ENCODE measurements at places on chromosomes 11 and 22. TPM values are rescaled to one million over a fixed set of nuclear protein-coding genes. Genes with fewer than 3 reads are reported as not detected.

GRCh38 chr11:75031224-75031753 lies 42.6 kb downstream of the NEU3 start:
- no peak for DNase-seq

GRCh38 chr11:121374286-121374985 lies 77.7 kb upstream of the SORL1 start:
- DNase-seq = no peak

- DNase-seq = no peak
Observed at GRCh38 chr11:87600938-87601337, 563.2 kb downstream of the TMEM135 start.

- no peak for DNase-seq
Observed at GRCh38 chr11:78208257-78209165, 19.8 kb downstream of the USP35 start.

- no peak for DNase-seq
Observed at GRCh38 chr11:113873236-113873626, 2.1 kb downstream of the USP28 start.

DNA sequence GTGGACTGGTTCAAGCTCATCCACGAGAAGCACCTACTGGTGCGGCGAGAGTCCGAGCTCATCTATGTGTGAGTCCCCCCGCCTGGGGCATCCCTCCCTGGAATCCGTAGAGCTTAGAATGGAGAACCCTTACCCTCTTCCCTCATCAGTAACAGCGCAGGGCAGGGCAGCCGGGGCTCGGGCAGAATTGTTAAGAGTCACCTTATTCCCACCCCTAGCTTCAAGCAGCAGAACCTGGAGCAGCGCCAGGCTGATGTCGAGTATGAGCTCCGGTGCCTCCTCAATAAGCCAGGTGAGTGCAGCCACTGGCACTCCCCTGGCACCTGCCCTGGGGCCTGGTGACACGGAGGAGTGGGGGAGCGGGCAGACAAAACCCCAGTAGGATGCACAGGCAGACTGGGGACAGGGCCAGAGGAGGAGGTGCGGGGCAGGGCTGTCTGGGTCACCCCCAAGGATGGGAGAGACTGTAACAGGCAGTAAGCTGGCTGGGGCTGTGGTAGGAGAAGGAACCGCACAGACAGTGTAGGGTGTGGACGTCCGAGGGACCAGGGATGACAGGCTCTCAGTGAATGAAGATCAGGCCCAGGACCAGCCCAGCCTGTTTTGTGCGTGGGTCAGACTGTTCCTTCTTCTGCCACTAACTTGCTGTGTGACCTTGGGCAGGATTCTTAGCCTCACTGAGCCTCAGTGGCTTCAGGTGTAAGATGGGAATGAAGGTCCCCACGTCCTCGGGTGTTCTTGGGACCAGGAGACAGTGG lies 20.4 kb downstream of the C22orf23 start:
- DNase-seq = no peak

DNA sequence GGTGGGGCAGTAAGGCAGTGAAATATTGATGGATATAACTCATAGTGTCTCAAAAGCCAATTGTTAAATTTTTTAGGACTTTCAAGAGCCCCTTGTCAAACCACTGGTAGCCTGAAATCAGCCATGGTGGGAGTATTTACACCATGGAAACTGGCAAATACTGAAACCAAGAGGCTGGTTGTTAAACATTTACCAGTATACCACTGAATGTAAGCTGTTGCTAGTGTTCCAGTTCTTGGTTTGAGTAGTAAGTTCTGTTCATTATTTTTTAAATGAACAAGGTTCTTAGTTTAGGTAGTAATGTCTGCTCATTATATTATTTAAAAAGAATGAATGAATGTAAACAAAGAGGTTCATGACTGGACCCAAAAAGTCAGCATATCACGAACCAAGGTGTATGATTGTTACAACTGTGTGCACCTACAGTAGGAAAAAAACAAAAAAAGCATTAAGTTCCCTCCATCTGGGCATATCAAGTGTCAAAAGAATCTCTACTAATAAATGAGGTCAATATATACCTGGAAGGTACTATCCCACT lies 4.5 kb upstream of the EIF3F start:
- DNase-seq = no peak

DNA sequence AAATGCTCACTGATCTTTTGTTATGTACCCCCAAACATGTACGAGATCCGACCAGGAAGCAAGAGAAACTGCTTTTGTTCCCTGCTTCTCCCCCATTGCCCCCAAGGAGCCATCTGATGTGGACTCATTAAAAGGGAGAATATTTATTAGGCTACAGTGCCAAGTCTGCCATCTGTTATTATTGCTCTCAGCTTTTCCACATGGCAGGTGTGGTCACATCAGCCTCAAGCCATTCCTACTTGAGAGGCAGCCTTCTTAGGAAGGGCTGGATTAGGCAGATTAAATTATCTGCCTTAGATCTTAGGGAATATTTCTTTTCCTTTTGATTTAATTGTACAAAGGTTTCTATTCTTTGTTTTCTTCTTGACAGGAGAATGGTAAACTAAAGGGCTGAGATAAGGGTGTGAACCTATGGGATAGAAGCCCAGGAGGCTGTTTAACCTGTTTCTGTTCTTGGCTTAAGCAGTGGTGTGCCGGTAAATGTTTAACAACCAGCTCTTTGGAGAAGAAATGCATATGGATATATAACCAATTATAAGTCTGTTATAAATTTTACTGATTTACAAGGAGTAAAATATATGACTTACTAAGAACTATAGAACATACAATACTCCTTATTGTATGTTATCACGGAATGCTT lies 88.8 kb downstream of the PDHX start:
- no peak for DNase-seq

- DNase-seq = no peak
Observed at GRCh38 chr11:23764286-23764685, 732.6 kb upstream of the LUZP2 start.

GRCh38 chr11:59857439-59858434 lies 8.6 kb downstream of the TCN1 start:
- no peak for DNase-seq

DNA sequence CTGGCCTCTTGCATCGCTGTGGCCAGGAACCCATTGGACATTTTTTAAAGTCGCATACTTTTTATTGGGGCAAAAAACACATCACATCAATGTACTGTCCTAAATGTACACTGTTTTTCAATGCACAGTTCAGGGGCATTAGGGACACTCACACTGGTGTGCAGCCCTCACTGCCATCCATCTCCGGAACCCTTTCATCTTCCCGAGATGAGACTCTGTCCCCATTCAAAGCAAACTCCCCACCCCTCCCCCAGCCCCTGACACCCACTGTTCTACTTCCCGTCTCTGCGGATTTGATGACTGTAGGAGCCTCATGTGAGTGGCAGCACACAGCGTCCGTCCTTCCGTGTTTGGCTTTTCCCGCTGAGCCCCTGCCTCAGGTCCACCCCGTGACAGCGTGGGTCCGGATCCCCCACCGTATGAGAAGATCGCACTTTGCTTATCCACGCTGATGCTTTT lies 41.8 kb upstream of the TH start:
- DNase-seq = no peak

DNA sequence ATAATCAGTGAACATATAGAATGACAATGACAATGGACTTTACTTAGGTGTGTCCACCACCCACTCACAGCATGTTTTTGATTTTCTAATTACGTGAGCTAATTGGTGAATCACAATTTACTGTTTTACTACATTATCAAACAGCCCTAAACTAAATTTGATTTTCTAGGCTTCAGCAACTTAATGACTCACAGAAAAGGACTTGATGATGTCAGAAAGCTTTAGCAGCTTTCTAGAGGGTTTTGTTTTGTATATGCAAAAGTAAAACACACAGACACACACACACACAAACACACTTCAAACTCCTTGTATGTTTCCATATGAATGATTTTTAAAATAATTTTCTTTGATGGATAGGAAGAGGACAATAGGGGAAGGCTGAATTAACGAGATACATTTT lies 878.6 kb upstream of the CCDC90B start:
- no peak for DNase-seq

- DNase-seq = no peak
Observed at GRCh38 chr22:20867179-20868024, 8.6 kb downstream of the SNAP29 start.

- DNase-seq = no peak
Observed at GRCh38 chr11:2276280-2277007, 6.1 kb upstream of the ASCL2 start.

- DNase-seq = no peak
Observed at GRCh38 chr22:20241579-20242392, 26.3 kb downstream of the RTN4R start.

DNA sequence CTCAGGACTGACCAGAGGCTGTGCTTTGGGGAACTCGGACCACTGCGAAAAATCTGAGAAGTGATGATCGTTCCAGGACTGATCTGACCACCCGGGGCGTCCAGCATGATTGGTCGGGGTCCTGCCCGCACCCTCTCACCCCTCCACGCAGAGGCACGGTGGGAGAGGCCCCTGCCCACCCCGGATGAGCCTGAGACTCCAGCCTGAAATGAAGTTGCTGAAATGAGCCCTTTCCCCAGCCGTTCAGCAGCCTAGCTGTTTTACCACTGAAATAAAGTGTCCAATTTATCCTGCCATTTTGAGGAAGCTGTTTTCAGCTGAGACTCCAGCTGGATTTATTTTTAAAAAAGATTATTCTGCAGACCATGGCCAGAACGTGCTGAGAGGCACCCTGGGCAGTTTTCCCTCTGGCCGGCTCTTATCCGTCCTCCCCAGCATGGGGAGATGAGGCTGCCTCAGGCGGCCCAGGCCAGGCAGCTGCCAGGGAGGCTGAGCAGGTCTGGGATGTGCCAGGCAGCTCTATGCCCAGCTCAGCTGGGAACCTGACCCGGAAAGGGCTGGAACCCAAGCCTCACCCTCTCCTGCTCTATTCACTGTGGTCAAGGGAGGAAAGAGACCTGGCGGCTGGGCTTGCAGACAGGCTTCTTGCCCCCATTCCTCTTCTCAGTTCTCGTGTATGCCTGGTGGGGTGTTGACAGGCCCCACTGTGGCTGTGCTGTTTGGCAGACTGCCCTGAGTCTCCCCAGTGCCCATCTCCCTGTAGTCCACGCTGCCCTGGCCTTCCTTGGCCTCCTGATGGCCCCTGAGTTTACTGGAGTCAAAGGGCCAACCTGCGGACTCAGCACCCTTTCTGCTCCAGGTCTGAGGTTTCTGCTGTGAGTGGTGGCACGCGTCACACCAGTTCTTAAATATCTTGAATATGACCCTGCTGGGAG lies 161.0 kb upstream of the B3GAT1 start:
- DNase-seq = no peak

- DNase-seq = no peak
Observed at GRCh38 chr11:125873881-125874555, 13.4 kb upstream of the HYLS1 start.

GRCh38 chr22:49372111-49372529 lies 455.6 kb downstream of the BRD1 start:
- DNase-seq = no peak

- no peak for DNase-seq
Observed at GRCh38 chr11:27806122-27806521, 105.9 kb upstream of the BDNF start.

GRCh38 chr11:102307727-102308038 lies 9.6 kb upstream of the BIRC3 start:
- DNase-seq = no peak

DNA sequence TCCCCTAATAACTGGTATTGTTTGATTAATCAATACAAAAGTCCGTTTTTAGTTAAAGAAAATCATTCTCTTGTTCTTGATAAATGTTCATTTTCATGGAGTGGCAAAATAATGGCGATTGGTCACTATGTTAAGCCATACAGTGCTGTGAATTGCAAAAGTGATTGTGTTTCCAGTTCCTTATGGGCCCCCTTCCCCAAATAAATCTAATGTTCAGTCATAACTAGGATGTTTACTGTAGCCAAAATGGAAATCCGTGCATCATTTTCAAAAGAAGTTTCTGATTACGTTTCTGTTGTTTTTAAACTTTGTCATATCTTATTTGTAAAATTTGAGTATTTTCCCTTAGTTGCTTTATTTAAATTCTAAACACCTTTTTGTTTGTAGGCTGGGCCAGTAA lies 845 bp downstream of the RBM7 start:
- no peak for DNase-seq

GRCh38 chr11:60842668-60843600 lies 1.0 kb downstream of the CCDC86 start:
- peak; percentile 5 for DNase-seq

DNA sequence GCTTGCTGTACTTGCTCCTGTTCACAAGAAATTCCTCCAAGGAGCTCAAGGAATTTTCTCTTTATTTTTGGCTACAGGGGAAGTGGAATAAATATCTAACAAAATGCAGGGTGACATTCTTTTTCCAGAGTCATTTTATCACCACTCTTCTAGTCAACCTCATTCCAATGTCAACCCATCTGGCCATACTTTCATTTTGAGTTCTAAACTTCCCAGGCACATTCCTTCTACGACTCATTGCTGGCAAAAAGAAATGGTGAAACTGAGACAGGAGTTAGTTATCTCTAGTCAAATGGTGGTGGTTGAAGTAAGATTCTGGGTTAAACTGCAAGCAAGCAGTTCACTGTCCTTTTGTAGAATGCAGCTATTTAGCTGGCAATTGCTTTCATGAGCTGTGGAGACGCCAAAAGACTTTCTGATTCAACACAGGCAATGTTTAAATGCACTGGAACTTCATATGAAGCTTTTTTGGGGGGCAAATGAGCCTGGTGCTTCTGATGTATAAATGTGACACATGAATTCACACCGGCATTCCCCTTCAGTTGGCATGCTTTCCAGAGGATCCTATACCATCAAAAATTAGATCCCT lies 304.6 kb downstream of the CADM1 start:
- DNase-seq = no peak

GRCh38 chr22:33875316-33875715 lies 45.0 kb downstream of the LARGE1 start:
- DNase-seq = no peak

DNA sequence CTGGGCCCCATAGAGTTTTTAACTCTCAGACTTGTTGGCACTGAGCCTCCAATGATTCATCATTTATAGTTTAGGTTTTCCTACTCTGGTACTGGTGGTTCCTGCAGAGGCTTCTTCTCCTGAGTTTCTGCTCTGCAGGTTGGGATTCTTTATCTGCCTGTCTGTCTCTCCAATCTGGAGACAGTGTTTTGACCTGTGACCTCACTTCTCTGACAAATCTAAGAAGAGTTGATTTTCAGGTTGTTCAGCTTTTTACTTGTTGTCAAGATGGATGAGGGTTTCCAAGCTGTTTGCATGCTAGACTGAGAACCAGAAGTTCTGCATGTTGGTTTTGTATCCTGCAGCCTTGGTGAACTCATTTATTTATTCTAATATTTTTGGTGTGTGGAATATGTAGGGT lies 63.9 kb downstream of the JAM3 start:
- no peak for DNase-seq

- DNase-seq = no peak
Observed at GRCh38 chr11:30586251-30587144, at the start of gene MPPED2. TSS of gene MPPED2 (minus strand) at chr11:30586353. CDS start at chr11:30580373, 5,980 bp downstream.

The OR10D3 gene
- not detected for total RNA-seq

The DAGLA gene
- 0.20 TPM for total RNA-seq

The SLC6A5 gene
- total RNA-seq = not detected

The YPEL1 gene
- 0.34 TPM for total RNA-seq

The CNIH2 gene
- total RNA-seq = 1.7 TPM

The PATE2 gene
- 0.34 TPM for total RNA-seq

The IFITM10 gene
- 0.32 TPM for total RNA-seq

The OR51B4 gene
- total RNA-seq = not detected

The NLRP6 gene
- 5.2 TPM for total RNA-seq

The OOSP3 gene
- total RNA-seq = not detected

The SPON1 gene
- total RNA-seq = 0.29 TPM

The MPZL3 gene
- total RNA-seq = 69.3 TPM

The KIRREL3 gene
- total RNA-seq = not detected

The KDM4E gene
- total RNA-seq = not detected

The CHRNA10 gene
- total RNA-seq = 2.6 TPM

The OR8D1 gene
- total RNA-seq = not detected

The HBB gene
- total RNA-seq = not detected

The KCTD17 gene
- 65.4 TPM for total RNA-seq

The IL18BP gene
- total RNA-seq = 18.5 TPM

Measured in activated T-helper 1 cell treated with anti-CD3 and anti-CD28 coated beads, Interleukin-12 subunit alpha, Interleukin-12 subunit beta, Interleukin-2, Interleukin-4 antibody, amounts not matched to agents 30 ng/mL and 10 ng/mL and 1 ng/mL, durations not matched to agents 14 hours and 24 hours and 36 hours (primary cell).